ENCODE measurements at places on chromosomes 7 and 10. TPM values are rescaled to one million over a fixed set of nuclear protein-coding genes. Genes with fewer than 3 reads are reported as not detected.

DNA sequence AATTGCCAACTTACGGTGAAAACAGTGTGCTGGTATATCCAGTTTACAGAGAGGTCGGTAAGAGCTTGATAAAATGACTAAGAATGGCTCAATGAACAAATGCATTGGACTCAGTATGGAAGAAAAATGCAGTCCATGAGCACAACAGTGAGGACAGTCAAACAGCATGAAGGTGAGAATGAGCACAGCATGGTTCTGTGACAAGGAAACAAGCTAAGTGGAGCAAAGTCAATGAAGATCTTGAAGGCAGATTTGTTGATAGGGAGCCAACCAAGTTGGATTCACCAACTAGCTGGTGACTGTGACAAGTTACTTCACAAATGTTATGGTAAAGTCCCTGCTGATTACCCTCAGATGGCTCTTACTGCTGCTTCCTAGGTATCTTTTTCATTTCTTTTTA, 75.9 kb downstream of the SHOC2 start:
- DNase-seq: no peak

GRCh38 chr10:132516771-132517725, 20.5 kb upstream of the INPP5A start:
- no peak for DNase-seq

DNA sequence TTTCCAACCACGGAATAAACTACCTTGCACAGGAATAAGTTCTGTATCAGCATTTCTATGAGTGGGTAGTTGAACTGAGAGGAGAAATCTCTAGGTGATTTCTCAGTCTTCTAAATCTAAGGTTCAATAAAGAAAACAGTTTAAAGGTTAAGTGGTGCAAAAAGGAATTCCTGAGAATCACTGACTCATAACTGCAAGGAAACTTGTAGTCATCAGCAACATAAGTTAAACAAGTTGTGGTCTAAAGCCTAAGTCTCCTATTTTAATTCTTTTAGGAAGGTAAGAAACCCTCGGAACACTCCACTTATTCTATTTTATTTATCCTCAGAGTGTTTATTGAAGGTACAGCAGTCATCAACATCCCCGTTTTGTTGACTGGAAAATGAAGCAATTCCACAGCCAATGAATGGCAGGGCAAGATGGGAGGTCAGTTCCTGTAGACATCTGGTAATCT, 92.4 kb upstream of the PIK3CG start:
- no peak for DNase-seq

RBP4 gene
- not detected for total RNA-seq

DNA sequence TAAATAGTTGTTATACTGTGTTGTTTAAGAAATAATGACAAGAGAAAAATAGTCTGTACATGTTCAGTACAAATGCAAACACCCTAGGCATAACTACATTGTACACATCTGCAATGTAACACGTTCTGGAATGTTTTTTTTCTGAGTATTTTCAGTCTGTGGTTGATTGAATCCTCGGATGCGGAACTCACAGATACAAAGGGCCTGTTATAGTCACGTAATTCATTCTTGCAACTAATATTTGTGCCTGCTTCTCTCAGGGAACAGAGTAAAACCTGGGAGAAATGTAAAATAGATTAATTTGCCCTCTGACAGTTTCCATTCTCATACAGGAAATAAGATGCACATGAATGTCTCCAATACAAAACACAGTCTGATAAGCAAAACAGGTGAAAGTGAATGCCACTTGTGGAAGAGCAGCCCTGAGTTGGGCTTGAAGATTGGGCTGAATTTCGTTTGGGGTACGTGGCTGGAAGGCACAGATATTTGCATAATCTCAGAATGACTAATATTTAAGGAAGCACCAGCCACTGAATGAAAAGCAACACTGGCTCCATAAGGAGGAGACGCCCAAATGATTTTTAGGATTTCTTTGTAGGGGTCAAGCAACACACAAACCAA, 19.1 kb downstream of the DENND2A start:
- no peak for DNase-seq

DNA sequence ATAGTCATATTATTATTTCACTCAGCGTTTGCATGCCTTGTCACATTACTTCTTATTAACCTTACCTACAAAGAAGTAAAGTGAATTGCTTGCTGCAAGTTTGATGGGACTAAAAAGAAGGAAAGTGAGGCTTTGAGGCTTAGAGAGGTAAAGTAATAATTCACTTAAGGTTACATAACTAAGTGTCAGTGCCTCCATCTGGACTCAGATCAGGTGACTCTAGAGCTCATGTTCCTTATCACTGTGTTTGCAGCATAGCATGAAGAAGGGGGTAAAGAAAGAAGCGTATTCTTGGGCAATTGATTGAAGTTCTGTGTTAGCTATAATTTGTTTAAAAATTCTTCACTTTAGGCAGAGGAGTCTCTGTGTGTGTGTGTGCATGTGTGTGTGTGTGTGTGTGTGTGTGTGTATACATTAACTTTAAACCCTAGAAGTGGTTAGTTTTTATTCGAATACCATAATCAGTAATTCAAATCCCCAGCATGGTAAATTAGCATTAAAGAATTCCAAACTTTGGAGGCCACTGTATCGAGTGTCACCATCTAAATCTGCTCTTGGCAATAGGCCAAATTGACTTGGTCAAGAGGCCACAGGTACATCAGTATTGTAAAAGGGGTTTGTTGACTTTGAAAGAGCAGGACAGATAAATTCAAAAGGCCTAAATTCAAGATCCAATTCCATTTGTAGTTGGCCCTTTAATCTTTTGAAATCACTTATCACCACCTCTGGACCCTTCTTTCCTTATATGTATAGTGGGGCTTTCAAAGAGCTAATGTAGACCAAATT, 2.2 kb upstream of the PON3 start:
- DNase-seq: no peak

DNA sequence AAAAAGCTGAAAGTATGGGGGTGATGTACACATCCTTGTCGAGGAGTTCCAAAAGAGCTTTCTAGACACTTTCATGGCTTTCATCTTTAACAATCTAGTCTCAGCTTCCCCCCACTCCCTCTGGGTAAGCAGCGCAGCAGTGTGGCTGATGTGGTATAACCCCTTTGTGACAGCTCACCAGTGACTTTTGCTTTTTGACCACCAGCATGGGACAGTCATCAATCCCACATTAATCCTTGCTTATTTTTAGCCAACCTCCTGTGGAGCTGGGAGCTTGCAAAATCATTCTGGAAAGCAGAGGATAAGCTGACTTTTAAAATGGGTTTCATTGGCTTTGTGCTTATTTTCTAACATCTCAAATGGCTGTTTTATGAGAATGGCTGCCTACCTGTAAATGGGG, 272.7 kb downstream of the HDAC9 start:
- no peak for DNase-seq

DNA sequence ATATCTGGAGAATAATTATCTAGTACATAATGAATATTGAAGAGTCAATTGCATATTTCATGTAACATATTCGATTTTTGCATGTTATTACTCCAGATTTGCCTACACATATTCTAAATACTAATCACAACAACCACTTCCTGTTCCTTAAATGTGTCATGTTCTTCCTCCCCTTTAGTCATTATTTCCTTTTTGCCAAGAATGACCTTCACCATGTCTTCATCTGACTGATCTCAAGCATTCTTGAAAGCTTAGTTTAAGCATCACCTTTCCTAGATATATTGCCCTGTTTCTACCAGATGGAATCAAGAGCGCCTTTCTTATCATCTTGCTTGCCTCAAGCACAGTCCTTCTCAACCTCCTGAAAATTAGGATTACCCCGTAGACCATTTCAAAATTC, 23.5 kb upstream of the MEOX2 start:
- no peak for DNase-seq

- DNase-seq: no peak
Observed at GRCh38 chr10:80429521-80429973, 21.2 kb downstream of the PRXL2A start.

GRCh38 chr7:142002179-142002578, 6.5 kb downstream of the MGAM start:
- no peak for DNase-seq

DNA sequence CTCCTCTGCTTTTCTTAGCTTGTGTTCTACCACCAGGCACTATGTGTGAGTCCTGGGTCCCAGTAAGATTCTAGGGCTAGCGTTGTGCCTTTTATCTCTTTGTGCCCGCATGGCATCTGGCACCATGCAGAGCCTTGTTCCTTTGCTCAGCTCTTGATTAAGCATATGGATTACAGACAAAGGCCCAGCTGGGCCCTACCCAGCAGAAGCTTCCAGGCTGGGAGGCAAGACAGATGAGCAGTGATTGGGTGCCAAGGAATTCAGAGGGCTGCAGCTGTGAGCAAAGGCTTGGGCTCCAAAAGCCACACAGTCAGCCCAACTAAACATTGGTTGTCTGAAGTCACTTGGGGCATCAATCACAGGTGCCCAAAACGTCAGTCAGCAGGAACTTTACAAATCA, 2.0 kb downstream of the ACSM6 start:
- no peak for DNase-seq

DNA sequence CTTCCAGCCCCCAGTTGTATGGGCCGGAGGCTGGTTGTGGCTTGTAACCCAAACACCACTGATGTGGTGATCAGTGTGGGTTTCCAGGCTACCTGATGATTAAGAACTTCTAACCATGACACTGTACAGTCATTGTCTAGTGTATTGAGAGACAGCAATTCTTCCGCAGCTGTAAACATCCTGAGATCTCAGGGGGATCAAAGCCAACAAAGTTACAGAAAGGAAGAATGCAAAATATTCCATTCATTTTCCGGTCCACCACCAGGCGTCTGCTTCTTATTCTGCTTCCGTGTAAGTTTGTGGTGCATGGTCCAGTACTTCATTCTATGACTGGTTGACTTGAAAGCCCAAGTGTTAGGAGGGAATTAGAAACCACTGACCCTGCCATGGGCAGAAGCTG, 10.3 kb upstream of the GLI3 start:
- no peak for DNase-seq

CYP3A7 gene
- not detected for total RNA-seq

DGKI gene
- 0.46 TPM for total RNA-seq
